ENCODE measurements at places on chromosomes 7 and 10.

DNA sequence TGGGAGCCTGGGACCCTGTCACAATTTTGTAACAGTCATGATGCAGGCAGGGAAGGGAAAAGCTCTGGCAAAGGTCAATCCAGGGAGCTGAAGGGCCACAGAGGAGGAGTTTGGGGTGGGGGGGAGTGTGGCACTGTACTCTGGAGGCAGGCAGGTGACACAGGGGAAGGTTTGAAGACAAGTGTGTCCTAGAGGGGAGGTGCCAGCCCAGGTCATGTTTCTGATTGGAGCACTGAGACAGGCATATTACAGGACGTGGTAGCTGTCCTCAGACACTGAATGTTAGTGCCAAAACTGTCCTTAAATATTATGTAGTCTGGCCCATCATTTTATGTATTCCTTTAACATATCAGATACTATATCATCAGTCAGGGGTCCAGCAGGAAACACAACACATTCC, 75.6 kb upstream of the LRRC4 start:
- DNase-seq: no peak

- no peak for DNase-seq
Measured at GRCh38 chr7:85471740-85472139, 284.9 kb upstream of the SEMA3D start.

DNA sequence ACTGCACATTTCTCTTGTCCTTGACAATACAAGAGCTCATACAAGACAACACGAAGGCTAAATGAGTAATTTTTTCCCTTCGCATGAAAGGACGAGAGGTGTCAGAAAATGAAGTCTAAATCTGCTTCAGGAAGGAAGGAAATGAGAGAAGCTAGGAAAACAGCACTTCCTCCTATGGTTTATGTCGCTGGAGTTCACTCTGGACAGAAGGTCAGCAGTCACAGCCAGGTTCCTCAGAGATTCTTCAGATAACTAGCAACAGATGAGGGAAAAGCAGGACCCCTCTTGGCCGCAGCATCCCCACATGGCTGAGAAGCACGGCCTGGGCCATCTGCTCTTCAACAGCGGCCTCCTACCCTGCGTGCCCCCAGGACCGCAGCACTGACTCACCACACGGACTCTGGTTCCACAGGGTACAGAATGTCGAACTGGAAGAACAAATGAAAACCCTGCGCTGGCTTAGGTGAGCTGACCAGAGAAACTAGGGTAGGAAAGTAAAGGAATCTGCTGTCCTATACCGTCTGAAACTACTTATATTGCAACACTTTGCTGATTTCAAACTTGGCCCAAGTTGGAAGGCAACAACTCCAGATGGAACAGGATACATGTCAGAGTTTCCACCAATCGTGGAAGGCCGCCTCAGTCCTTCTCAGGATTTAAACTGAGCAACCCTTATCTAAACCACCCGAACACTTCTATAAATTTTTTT, 26.3 kb downstream of the DNMBP start:
- no peak for DNase-seq

DNA sequence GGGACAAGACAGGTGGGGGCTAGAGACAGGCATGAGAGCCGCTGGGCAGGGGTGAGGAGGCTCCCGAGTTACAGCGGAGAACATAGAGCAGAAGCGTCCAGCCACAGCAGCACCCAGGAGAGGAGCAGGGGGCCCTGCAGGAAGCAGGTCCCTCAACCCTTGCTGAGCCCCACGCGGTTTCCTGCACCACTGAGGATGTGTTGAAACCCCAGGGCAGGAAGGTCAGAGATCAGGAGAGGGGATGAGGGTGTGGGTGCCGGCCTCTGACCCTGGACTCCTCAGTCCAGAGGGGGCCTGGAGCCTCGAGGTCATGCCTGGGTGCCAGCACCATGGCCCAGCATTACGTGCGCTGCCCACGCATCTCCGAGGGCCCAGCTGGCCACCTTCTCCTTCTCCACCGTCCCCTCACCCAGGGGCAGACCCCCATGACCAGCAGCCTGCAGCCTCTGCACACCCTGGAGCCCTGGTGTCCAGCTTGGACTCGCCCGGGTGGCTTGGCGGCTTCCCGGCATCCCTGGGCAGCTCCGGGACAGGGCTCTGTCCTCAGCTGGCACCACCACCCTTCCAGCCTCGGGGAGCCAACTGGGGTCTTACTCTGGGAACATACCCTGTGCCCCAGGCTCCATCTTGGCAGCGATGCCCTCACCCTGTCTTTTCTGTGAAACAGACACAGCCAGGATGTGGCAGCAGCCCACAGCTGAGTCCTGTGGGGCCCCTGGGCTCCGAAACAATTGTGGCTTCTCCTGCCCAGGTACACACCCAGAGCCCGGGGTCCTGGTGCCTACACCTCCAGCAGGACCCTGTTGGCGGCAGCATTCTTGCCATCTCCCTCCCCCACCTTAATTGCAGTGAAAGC, 52.0 kb downstream of the STK32C start:
- no peak for DNase-seq

GRCh38 chr7:106216923-106217542, 67.8 kb downstream of the NAMPT start:
- DNase-seq: no peak

DNA sequence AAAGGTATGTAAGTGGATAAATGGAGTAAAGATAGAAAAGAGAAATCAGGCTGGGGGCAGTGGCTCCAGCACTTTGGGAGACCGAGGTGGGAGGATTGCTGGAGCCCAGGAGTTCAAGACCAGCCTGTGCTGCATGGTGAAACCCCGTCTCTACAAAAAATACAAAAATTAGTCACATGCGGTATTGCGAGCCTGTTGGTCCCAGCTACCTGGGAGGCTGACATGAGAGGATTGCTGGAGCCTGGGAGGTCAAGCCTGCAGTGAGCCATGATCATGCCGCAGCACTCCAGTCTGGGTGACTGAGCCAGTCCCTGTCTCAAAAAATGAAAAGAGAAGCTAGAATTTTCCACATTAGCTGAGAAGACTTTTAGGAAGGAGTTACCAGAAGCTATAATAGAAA, 14.8 kb downstream of the LCOR start:
- no peak for DNase-seq

DNA sequence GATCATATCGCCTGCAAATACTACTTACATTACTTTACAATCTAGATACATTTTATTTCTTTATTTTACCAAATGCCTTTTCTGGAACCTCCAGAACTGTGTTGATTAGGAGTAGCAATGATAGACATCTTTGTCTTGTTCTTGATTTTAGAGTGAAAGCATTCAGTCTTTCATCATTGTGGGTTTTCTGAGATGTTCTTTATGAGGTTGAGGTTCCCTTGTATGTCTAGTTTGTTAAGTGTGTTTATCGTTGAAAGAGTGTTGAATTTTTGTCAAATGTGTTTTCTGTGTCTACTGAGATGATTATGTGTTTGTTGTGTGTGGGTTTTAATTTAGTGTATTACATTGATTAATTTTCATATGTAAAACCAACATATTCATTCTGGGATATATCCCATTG, 17.1 kb downstream of the SEPTIN7 start:
- no peak for DNase-seq

GRCh38 chr7:142301923-142302550, 44.2 kb upstream of the PRSS58 start:
- DNase-seq: no peak

DNA sequence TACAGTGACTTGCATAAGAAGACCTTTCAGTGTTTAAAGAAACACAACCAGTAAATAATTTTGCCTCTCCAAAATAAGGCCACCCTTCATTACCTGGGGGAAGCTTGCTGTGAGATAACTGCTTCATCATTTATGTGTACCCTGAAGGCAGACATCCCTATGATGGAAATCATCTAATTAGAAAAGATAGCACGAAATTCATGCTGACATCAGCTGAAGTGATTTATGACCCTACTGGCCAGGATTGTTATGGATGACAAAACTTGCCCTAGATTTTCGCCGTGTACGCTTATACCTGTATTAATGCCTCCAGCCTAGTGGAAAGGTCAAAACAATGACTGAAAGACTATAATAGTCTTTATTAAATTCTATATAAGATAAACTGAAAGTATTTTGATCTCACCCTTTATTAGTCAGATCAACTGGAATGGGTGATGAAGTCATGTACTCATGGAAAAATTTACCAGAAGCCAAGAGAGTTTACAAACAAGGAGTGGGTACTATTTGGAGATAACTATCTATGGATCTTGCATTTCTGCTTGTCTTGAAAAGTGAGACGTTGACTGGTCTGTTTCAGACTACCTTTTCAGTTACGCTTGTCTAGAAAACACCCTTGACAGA, 114.2 kb downstream of the PPP1R3A start:
- no peak for DNase-seq

DNA sequence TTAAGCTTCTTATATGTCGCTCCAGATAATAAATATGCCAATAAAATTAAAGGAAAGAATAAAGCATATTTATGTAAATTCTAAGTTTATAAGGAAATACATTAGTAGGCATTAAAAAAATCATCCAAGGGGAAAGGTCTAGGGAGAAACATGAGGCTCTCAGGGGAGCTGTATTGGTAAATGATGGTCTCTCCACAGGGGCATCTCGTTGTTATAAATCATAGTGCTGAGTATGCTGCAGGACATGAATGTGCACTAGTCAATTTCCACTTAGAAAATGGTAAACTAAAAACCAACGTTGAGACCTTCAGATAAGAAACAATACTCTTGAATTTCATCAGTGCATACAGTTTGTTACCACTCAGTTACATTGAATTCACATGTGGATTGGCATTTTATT, 194.0 kb upstream of the AHR start:
- no peak for DNase-seq

DNA sequence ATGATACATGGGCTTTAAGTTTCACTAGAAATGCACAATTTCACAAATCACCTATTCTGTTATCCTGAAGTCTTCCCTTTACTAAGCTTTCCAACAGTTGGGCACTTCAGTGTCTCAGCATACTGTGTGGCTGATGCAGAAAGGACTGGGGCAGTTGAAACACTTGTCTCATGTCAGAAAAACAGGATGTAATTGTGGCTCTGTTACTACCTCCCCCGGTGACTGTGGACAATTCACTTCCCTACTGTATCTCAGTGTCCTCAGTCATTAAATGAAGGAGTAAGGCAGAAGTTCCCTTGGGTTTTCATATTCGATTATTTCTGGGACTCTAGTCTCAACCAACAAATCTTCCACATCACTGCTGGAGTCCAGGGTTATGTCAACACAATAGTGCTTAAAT, 17.9 kb downstream of the ANKRD22 start:
- no peak for DNase-seq

DNA sequence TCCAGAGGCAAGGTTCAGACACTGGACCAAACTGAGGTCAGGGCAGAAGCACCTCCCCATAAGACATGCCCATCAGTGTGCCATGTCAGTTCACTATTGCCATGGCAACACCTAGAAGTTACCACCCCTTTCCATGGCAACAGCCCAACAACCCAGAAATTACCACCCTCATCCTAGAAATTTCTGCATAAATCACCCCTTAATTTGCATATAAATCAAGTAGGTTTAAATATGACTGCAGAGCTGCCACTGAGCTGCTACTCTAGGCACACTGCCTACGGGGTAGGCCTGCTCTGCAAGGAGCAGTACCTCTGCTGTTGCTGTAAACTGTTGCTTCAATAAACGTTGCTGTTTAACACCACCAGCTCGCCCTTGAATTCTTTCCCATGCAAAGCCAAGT, 12.7 kb downstream of the STEAP2 start:
- DNase-seq: peak; percentile 40

DNA sequence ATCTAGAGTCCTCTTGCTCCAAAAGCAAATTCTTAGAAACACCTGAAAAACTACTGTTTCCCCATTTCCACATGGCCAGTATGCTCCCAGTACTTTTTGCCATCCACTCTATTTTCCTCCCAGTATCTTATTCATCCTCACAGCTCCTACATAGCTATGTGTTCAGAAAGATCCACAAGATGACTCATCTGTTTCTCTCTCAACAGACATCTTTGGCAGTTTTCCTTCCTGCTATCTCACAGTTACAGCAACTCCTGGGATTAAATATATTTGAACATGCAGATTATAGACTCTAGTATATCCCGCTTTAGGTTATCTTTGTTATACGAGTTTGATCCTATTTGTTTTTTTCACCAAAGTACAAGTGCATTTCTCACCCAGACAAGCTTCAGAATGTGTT, 675.6 kb upstream of the POT1 start:
- DNase-seq: no peak

GRCh38 chr7:68485253-68485917, 1112.9 kb upstream of the AUTS2 start:
- no peak for DNase-seq
